ENCODE measurements at places on chromosomes 2 and 18.

- no peak for DNase-seq
These were observed 33.4 kb upstream of the ACSL3 start for GRCh38 chr2:222827417-222827816.

- DNase-seq = no peak
These were observed 39.8 kb upstream of the ZEB2 start for GRCh38 chr2:144559681-144560080.

- peak; percentile 72 for DNase-seq
These were observed 90.6 kb downstream of the SLC4A3 start for GRCh38 chr2:219718066-219718465.

- no peak for DNase-seq
These were observed 134.5 kb downstream of the INHBB start for GRCh38 chr2:120480346-120480902.

DNA sequence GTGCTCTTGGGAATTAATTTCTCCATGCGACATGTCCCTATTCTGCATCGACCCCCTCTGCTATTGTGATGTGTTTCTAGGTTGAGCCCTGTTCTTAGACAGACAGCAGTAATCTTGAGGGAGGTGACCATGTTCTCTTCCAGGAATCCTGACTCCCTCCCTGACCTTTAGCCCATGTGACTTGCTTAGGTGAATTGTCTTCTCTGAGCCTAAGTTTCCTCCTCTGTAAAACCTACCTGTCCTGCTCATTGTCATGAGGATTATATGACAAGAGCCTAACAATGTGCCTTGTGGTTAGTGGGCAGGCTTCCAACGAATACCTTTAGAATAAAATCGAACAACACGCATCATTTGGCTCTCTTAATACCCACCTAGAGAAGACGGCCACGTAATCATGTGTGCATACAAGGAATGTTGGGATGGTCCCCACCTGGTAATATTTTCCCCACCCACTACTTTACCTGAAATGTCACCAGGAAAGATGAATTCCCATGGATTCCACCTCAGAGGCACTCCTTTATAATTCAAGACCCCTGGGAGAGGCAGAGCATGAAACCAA lies 59.8 kb downstream of the HAUS1 start:
- DNase-seq = no peak

- no peak for DNase-seq
These were observed 32.0 kb upstream of the CAB39 start for GRCh38 chr2:230680463-230681170.

DNA sequence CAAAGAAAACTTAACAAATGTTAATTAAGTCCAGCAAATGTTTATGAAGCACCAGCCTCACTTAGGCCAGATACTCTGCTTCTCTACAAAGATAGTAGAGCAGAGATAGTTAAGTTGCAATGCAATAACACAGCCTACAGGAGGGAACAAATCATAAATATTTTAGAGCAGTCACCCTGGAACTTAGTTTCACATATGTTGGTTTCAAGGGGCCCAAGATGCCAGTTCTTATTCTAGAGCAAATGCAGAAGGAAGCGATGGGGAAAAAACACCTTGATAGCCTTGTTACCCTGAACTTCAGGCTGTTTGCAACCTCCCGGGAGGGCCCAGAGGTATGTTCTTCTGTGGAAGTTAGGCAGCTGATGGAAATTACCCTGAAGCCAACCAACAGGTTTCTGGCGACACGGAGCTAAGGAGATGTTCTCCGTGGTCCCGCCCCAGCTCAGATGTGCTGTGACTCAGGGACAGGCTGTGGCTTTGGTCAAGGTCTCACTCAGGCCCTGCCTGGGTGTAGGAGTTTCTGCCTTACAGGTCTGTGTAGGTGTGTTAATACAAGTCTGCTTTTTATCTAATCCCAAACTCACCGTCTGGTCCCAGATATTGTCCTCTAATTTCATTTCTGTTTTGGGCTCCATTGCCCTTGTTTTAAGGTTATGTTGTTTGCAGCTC lies 3.8 kb downstream of the CTIF start:
- DNase-seq = no peak

DNA sequence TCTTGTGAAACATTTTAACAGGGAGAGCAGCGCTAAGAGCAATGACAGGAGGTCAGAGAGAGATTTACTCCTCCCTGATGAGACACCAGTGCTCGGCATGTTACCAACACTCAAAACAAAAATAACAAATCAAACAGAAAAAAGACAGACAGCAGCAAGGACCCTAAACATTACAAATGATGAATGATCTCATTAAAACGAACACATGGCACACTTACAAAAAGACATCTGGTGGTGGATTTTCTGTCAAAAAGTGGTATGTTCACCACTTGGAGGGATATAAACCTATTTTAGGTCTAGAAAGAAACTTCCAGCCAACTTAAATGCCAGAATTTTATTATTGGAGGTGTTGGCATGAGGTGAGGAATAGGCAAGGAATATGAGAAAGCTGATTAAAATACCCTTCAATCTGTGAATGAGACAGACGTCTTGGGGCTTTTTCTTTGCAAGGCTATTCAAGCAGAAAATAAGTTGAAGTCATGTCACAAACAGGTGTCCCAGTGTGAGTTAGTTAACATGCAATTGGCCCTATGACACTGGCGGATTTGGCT lies 112.8 kb downstream of the PRELID3A start:
- peak; percentile 58 for DNase-seq

DNA sequence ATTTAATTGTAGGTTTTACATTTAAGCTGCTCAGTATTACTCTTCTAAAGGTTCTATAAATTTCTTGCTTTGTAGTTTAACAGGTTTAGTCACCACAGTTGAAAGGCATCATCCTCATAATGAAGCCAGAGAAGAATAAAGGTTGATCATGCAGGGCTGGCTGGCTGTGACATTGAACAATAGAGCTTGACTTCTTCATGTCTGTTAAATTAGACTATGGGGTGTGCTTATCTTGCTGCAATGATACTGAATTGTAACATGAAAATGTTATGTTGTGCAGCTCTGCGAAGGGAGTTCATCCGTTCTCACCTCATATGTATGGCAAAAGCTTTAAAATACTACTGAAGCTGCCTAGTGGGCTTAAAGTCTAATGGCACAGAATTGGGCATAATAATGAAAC lies 81.8 kb downstream of the CAMKMT start:
- DNase-seq = no peak

DNA sequence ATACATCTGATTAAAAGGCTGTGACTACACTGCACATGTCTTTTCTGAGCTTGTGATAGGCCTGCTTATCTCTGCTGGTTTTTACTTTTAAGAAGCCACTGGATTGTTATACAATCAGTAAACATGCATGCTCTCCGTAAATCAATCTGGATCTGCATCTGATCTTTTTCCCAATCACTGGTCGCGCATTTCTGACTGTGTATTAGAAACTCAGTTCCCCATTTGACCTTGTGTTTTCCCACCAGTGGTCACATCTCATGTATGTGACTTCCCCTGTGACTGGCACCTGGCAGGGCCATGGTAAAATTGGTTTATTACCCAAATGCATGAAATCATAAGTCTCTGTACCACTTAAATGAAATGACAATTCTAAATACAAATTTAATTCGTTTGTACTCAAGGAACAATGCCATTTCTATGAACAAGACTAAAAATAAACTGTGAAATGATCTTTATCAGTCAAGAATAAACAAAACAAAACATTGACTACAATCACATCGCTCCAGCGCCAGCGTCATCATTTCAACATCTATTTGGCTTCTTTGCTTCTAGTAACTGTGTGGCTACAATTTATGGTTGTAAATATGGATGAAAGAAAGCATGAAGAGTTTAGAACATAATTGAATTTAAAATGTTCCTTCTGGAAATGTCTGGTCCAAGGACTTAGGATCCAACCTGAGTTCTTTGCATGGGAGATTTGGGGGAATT lies 396.6 kb upstream of the TRIB2 start:
- peak; percentile 62 for DNase-seq

DNA sequence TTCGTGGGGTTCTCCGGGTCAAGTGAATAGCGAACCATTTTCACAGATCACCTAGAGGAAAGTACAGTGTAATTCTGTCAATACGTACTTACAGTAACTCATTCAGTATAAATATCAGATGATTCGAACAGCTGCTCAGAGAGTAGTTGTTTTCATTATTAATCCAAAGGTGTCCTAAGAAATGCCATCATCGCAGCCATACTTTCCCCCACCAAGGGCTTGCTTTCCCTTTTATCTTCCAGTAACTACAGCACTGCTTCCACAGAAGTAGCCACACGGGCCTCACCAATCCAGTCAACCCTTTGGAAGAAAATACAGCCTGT lies 4.5 kb upstream of the C18orf32 start:
- DNase-seq = no peak

- DNase-seq = no peak
These were observed 49.8 kb downstream of the PARD6G start for GRCh38 chr18:80197528-80197927.

DNA sequence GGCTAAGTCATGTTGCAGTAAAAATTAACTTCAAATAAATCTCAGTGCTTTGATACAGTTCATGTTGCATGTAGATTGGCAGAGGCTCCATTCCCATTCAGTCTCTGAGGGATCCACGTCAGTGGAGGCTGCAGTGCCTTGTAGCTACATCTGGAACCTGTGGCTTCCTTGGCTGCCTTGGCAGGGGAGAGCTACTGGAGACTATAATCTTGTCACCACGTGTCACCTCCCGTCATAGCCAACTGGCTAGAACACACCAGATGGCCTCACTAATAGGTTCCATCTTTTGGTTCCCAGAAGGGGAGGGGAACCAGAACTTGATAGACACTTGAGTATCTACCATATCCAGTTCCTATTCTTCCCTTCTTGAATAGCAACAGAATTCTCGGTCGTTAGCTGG lies 28.4 kb downstream of the E2F6 start:
- DNase-seq = no peak

GRCh38 chr2:222592176-222592575 lies 63.7 kb downstream of the FARSB start:
- peak; percentile 14 for DNase-seq

DNA sequence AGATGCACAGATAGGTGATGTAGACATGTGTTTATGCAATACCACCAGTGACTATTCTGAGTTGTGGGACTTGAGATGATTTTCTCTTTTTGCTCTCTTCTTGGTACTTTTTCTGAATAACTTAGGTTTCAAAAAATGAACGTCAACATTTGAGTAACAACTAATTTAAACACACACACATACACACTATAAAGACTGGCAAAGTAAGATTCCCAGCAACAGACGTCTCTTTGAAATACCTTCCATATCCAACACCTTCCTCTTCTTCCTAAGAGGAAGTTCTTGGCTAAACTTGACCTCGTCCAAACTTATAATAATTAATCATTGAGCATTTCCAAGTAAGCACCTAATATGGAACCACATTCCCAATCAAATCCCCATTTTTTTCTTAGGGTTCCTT lies 81.6 kb upstream of the RGPD4 start:
- no peak for DNase-seq

DNA sequence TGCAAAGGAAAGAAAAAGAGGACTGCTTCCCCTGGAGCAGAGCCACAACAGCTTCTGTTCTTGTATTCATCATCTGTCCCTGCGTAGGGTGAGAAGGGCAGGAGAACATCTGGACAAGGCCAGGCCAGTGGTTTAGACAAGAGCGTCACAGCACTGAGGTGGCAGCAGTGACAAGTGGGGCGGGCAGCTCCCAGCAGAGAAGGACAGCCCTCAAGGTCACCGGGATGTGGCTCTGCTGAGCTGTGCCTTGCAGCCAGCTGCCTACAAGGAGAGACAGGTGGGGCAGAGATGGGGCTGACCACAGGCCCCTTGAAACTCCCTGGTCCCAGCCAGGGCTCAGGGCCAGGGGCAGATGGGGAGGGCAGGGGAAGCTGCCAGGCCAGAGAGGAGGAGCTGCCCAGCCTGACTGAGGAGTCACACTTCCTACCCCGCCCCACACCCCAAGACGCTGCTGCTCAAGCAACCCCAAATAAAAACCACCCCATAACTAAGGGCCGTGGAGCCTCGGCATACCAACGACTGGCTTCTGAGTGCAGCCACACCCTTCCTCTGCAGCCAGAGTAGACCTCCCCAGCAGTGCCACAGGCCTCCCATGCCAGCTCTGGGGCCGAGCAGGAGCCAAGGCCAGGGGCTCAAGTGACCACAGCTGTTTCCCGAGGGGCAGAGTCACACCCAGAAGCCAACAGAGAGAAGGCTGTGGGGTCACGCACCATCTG lies 5.4 kb downstream of the RAB11FIP5 start:
- DNase-seq = no peak

DNA sequence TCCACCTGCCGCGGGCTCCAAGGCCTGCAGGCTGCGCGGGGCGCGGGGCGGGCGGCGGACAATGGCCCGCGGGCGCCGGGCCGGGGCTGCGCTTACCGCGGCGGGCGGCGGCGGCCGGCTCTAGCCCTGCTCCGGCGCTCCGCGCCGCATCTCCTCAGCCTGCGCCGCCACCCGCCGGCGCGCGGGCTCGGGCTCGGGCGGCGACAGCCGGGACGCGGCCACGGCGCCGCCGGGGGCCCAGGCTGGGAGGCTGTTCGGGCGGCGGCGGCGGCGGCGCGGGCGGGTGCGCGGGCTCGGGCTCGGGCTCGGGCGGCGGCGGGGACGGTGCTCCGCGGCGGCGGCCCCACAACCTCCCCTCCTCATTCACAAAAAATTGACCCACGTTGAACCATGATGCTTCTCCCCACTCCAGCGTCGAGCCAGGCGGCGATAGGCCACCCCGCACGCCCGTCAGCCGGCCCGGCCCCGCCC lies at the start of gene HDAC4:
HDAC4 (minus strand) TSS at position 425 of the 471 bp plus-strand sequence. CDS start 48,321 bp downstream, outside the sequence.
- DNase-seq = no peak

- DNase-seq = no peak
These were observed 161.3 kb upstream of the DPP10 start for GRCh38 chr2:114281188-114281587.

DNA sequence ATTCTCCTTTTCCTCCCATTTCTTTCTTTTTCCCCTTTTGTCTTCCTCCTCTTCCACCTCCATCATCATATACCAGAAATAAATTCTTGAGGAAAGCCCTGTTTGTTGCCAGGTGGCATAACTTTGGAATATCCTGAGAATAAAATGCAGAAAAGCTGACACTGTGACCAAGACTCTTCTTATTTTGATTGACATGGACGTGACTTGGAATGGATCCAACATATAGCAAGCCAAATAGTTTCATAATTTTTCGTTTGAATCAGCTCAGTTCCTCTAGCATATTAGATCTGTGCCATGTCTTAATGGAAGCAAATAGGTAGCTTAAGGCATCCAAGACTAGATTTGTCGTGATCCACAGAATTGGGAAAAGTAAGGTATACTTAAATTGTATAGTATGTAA lies 354.7 kb upstream of the FIGN start:
- DNase-seq = no peak

GRCh38 chr2:158312981-158313380 lies 143.6 kb downstream of the CCDC148 start:
- no peak for DNase-seq

DNA sequence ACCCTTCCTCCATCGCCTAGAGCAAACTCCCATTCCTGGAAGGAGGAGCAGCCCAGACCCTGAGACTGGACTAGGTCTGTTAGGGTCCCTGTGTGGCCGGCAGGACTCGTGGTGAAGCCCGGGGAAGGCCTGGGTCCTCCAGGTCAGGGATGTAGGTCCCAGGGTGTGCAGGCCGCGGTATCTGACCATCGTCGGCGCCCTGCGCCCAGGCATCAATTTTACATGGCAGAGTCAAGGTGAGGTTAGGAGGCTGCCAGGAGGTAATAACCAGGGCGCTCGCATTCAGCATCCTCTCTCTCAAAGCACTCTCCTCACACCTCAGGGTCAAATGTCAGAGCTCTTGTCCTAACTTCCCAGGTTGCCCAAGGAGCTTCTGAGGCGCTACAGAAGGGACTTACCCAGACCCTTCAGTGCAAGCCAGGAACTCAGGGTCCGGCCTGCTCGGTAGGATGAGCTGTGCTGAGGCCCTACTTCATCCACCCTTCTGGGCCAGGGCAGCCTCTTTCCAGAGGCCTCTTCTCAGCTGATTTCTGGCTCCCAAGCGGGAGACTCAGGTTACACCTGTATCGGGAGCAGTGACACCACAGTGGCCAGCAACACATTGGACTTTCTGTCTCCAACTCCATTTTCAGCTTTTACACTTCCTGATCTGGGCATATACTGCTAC lies 628 bp downstream of the SH2D6 start:
- no peak for DNase-seq

Measured in amniotic epithelial cell (primary cell).